Activated CD4-positive, alpha-beta T cell treated with anti-CD3 and anti-CD28 coated beads, Interleukin-2, amount 50 U/mL, for 4 hours (primary cell): ENCODE measurements at places on chromosomes 6 and 20.

GRCh38 chr6:81818901-81819361 lies 66.5 kb upstream of the TENT5A start:
- no peak for DNase-seq

GRCh38 chr6:123276546-123276980 lies 280.5 kb downstream of the CLVS2 start:
- no peak for DNase-seq

DNA sequence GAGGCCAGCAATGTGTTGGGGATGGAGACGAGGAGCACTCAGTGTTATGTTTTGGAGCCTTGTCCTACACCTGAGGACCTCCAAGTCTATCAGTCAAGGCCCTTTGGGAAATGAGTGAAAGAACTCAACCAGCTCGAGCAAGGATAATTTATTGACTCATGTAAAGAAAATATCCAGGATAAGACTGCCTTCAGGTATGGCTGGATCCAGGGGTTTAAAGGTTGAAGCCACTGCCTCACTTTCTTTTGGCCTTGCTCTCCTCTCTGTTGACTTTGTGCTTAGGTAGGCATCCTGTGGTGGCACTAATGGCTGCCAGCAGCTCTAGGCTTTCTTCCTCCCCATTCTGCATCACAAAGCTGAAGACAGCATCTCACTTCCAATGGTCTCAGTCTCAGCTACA lies 66.3 kb upstream of the ZNFX1 start:
- DNase-seq, result no peak

DNA sequence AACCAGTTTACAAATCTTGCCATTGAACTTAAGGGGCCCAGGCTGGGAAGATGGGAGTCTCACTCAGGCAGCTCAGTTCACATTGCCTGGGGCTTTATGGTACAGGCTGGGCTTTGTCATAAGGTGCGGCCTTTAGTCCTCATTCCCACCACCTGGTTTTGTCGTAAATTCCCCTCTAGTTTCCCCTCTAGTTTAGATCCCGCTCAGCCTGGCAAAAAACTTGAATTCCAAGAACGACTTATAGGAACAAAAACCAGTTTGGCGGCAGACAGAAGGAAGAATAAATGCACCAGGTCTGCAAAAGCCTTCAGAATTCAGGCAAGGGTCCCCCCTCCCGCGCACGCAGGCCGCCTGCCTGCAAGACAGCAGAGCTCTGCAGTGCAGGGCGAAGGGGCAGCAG lies 4.1 kb downstream of the BMP7 start:
- no peak for DNase-seq

- DNase-seq, result peak; percentile 70
Measured at GRCh38 chr6:33683051-33683571, 28.4 kb downstream of the UQCC2 start.

GRCh38 chr6:4074478-4075235 lies 4.3 kb downstream of the FAM217A start:
- DNase-seq, result no peak

GRCh38 chr20:21767739-21768223 lies 62.3 kb downstream of the PAX1 start:
- no peak for DNase-seq

DNA sequence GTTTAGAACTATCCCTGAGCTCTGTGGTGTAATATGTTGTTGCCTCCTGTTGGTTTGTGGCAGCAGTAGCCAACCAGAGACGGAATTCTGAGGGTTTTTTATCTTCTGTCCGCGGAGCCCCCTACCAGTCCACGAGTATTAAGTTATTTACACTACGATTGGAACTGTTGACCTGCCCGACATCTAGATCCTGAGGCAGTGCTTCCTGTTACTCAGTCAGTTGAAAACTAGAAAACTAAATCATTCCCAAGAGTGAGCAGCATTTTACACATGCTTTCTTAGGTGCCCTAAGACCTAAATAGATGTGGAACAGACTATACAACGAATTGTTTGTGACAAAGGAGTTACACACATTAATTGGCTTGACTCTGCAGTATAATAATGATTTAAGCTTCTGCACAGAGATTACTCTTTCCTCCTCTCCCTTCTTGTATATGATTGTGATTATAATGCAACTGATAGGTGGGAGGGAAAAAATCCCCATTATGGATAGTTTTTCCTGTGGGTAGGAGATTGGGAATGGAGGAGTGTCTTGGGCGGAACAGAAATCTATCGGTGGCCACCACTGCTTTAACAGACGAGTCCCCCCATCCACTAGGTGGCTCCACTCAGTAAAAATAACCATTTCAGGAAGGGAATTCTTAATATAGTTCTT lies 1.7 kb downstream of the LOC128125822 start:
- DNase-seq, result peak; percentile 21

- DNase-seq, result no peak
Measured at GRCh38 chr20:63130658-63131577, 85.0 kb downstream of the YTHDF1 start.

DNA sequence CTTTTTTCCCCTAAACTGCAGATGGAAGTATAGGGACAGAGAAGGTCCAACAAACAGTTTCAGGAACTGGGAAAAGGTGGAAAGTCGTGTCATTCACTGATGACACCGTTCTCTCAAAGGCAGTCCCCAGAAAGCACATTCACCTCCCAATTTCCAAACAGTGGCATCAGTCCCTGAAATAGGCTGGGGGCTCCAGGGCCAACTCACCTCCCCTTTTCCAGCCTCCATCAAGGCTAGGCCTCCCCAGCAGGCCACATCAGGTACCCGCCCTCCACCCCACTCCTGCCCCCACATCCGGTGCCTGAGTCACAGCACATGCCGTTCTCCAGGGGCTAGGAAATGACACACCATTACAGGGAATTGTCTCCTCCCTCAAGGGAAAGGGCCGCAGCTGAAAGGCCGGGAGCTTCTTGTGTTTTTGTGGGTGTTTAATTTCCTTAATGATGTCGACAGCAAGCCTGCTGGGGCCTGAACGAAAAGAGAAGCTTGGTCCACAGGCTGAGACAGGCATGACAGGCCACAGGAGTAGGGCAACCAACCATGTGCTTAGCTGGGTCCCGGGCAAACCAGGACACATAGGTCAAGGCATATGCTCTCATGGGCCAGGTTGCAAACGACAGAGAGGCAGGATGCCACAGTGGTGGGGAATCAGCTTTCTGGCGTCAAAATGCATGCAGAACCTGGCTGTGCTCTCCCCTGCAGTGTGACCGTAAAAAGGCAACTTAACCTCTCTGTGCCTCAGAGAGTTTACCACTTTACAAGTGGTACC lies 39.2 kb downstream of the ZMYND8 start:
- peak; percentile 68 for DNase-seq

DNA sequence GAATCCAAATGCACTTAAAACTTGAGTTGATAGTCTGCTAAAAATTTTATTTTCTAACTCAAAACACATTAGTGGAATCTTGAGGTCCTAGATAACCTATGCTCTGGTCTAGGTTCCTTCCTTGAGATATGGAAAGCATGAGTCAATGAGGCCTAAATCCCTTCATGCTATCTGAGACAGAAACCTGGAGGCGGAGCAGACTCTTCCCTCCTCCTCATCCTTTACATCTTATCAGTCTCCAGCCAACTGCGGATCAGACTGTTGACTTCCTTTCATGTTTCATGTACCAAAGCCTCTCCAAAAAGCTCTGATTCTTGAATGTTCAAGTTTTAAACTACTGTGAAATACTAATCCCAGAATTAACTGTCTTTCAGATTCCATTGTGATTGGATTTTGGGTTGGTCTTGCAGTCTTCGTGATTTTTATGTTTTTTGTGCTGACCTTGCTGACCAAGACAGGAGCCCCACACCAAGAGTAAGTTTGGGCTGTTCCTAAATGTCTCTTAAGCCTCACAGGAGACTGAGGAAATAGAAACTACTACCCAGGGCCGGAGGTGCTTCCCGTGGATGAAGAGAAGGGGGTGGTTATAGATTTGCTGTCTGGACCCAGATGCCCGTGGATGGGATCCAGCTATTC lies 29.1 kb downstream of the MRAP2 start:
- no peak for DNase-seq
